ENCODE measurements at places on chromosomes 1 and 21.

GRCh38 chr1:114238053-114238452 lies 84.4 kb upstream of the SYT6 start:
- DNase-seq, result no peak

DNA sequence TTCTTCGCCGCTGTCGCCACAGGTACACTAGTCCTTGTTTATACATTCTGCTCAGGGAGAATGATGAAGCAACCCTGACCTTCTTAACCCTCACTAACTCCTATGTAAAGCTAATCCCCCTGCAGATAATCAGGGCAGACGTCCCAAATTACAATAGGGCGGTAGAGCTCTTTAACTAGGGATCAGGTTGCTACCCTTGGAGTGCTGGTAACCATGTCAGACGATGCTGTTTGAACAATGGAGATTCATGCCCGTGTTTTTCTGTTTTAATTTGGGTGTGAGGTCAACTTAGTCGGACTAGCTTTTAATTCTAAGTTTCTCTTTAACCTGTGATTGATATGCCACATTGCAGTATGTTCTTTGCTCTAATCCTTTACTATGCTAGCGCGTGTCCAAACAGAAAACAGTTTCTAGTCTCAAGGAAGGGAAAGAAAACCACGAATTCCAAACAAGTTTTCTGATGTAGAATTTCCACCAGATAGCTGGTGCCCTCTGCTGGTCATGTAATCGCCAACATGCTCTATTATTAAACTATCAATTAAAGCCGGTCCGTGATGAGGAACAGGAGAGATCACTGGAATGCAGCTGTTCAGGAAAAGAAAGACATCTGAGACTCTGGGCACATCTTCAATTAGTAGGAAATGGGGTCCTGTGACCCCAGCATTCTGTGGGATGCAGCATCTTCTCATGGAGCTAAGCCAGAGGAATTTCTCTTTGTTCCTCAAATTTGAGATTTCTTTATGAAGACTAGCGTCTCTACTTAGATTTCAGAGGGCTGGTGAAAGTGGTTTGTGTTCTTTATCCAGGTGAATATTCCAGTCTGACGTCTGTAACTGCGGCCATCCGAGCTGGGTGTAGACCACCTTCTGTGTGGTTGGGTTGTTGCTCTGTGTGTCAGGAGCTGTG lies 18.3 kb upstream of the VAMP3 start:
- DNase-seq, result peak; percentile 70

- DNase-seq, result no peak
These were observed 10.8 kb downstream of the FYB2 start for GRCh38 chr1:56808410-56808809.

DNA sequence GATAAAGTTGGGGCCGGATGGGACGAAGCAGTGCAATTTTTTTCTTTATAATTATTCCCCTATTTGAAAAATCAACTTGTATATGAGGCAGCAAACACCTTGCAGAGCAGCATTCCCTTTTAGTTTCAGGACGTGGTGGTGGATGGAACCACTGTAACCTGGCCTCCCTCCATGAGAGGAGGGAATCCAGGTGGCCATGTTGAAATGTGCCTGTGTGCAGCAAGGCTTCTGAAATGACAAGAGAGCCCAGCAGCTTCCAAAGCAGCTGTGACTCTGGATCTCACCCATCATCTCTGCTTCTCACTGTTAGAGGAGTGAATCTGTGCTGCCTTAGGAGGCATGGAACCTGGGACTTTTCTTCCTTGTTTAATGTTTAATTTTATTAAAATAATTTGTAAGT lies 42.3 kb downstream of the NFIA start:
- no peak for DNase-seq

- no peak for DNase-seq
These were observed 22.8 kb upstream of the RXRG start for GRCh38 chr1:165467706-165468105.

- no peak for DNase-seq
These were observed 449.9 kb downstream of the NUF2 start for GRCh38 chr1:163771637-163772036.

DNA sequence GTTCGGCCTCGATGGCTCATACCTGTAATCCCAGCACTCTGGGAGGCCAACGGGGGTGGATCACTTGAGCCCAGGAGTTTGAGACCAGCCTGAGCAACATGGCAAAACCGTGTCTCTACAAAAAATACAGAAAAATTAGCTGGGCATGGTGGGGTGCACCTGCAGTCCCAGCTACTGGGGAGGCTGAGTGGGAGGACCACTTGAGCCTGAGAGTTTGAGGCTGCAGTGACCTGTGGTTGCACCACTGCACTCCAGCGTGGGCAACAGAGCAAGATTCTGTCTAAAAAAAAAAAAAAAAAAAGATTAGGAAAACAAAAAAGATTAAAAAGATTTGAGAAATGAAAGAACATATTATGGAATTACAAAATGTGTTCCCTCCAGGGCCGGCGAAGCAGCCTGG lies 18.4 kb upstream of the IFNAR2 start:
- DNase-seq, result no peak

DNA sequence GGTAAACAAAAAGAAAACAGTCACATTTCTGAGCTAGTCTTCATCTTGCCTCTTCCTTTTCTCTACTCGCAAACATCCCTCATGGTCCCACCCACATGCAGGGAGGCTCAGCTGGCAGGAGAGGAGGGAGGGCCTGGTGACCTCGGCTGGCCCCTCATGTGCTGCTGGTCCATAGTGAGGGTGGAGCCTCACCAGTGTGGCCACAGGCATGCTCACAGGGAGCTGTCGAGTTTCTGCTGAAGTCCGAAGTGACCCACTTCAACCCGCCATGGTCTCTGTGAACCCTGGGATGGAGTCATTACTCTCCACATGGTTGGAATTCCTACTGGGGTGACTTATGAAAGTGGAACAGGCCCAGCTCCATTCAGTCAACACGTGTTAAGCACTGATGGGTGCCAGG lies 253.4 kb downstream of the RHOU start:
- DNase-seq, result no peak

- DNase-seq, result no peak
These were observed 25.0 kb downstream of the ZBTB8B start for GRCh38 chr1:32489774-32490454.

DNA sequence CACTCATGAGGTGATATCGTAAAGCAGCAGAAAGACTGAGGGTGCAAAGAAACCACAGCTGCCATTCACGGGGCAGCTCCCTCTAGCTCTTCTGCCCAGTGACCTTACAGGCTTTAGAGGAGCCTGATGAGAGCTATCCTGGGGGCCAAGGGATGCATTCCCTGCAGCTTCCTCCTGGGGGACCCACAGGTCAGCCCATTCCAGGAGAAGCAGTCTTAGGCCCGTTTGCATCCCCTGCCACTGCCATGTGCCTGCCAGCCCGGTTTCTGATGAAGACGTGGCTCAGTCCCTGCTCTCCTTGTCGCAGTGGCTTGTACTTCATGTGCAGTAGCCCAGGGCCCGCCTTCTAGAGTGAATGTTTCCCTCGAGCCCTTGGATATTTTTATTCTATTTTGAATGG lies 22.8 kb downstream of the ATP5PO start:
- no peak for DNase-seq

DNA sequence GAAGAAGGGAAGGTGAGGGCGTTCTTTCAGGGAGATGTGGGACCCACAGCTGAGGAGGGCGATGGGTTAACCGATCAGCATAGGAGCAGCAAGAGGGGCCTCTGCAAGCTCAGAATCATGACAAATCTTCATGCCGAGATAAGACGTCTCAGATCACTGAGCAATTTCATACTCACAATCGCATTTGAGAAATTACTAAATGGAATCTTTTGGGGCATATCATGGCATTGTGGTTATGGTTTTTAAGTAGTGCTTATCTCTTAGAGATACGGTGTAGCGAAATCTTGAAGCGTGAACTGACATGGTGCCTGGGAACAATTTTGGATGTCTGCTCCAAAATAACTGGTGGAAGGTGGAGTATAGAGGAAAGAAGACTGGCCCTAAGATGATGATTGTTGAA lies 6.2 kb downstream of the TNNT2 start:
- DNase-seq, result no peak
